ENCODE measurements at places on chromosomes 16 and 17. TPM values are rescaled to one million over a fixed set of nuclear protein-coding genes. Genes with fewer than 3 reads are reported as not detected.

The ABCA10 gene
- 1.5 TPM for total RNA-seq

The CDRT15L2 gene
- not detected for total RNA-seq

The SLFN14 gene
- not detected for total RNA-seq

The CD300LF gene
- total RNA-seq: not detected

The TBC1D3I gene
- not detected for total RNA-seq

The GRAP gene
- total RNA-seq: 0.20 TPM

The ZFP3 gene
- total RNA-seq: 2.0 TPM

The SEPTIN12 gene
- total RNA-seq: not detected

The ASGR2 gene
- not detected for total RNA-seq

The MMP25 gene
- total RNA-seq: under 0.01 TPM

All from subcutaneous preadipocyte (primary cell).